ENCODE measurements at places on chromosomes 3 and 15.

- DNase-seq = no peak
Measured at GRCh38 chr15:62566248-62566647, 401.2 kb upstream of the C2CD4B start.

- DNase-seq = no peak
Measured at GRCh38 chr3:65639444-65639843, 399.3 kb downstream of the MAGI1 start.

GRCh38 chr3:194604837-194605236 lies 28.4 kb downstream of the TMEM44 start:
- no peak for DNase-seq

GRCh38 chr15:46815240-46815639 lies 902.1 kb upstream of the SEMA6D start:
- DNase-seq = no peak

GRCh38 chr3:138323971-138324370 lies 5.7 kb downstream of the NME9 start:
- no peak for DNase-seq

DNA sequence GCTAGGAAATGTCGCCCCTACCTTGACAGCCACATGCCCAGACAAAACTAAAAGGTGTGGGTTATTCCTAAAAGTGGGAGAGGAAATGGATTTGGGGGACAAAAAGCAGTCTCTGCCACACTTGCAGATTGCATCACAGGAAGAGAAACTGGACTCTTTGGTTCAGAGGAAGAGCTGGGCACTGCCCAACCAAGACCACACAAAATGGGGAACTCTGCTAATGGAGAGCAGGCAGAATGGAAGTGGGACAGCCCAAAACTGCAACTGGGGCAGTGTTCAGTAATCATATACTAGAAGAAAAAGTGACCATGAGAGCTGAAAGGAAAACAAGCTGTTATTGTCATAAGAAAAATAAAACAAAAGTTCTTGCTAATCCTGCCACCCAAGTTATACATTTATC lies 138.9 kb upstream of the FRMD4B start:
- no peak for DNase-seq

DNA sequence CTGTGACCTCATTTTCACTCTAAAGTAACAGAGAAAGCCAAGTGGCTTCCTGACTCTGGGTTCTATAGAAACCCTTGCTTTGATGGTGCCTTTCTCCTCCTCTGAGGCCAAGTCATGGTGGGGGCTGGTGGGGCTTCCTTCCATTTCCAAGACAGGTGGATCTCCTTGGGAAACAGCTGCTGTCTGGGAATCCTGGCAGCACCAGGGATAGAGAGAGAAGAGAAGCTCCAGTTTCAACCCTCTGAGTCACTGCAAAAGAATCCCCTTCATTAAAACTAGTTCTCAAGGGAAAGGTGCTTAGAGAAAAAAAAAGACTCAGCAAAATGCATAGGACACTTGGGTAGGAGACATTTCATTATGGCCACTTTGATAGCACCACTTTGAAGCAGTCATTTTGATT lies 614.4 kb downstream of the FHIT start:
- no peak for DNase-seq

DNA sequence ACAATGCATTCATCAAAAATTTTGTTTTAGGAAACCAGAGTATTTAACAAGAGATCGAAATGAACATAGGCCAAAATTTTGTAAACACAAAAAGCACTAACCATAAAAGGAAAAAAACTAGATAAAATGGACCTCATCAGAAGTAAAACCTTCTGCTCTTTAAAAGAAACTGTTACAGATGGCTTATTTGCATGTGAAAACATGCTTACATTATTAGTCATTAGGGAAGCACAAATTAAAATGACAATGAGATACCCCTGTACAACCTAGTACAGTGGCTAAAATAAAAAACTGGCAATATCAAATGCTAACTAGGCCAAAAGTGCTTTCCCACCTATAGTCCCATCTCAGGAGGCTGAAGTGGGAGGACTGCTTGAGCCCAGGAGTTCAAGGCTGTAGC lies 19.3 kb downstream of the UBR1 start:
- DNase-seq = no peak

DNA sequence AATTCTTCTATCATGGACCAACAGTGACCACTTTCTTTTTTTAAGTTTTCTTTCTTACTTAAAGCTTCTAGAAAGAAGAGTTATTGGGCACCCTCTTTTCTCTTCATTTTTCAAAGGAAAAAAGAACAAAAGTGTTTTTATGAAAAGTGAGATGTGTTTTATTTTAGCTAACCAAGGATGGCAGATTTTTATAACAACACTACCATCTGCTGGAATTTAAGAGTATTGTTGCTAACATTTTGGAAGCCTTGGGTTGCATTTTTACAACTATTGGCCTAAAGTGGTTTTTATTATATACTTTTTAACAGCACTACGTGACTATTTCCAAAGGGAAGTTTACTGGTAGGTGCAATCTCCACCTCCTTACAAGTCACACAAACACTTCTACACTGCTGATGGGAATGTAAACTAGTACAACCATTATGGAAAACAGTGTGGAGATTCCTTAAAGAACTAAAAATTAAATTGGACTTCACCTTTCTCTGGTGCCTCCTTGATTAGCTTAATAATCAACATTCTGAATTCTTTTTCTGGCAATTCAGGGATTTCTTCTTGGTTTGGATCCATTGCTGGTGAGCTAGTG lies 237.7 kb upstream of the AGTR1 start:
- DNase-seq = no peak

- peak; percentile 70 for DNase-seq
Measured at GRCh38 chr3:50192689-50193141, 1.3 kb downstream of the GNAT1 start.

DNA sequence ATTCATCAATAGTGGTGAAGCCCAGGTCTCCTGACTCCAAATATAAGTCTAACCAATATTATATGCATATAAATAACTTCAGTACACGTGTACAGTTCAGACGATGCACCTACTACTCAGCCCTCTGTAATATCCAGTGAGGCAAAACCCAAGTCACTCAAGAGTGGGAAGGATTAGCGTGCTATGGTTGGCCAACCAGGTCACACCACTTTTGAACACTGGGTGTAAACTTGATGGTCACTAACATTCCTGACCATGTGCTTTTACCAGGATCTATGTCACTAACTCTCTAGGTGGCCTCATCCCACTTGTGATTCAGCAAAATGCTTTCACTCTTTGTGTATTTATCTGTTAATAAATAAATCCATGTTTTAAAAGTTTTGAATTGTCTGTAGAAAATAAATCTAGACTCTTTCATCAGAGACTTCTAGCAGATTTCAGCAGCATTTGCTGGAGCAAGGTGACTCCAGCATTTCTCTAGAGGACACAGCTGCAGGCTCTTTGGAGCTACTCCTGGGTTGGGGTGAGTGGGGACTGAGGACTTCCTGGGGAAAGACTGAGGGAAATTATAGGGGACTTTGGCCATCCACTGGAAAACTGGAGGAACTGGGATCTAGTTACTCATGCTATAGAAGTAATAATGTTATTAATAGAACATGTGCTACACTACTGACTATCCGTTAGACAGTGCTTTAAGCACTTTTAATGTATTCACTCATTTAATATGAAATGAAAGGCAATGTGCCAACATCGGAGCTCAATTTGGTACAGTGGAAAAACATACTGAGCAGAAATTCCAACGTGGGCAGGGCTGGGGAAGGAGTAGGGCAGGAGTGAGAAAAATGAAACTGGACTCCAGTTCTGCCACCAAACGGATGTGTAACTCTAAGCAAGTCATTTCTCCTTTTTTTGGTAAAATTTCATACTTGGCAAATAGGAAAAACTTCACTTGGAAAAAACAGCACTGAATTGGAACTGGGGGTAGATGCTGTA lies 97.9 kb downstream of the RORA start:
- no peak for DNase-seq

DNA sequence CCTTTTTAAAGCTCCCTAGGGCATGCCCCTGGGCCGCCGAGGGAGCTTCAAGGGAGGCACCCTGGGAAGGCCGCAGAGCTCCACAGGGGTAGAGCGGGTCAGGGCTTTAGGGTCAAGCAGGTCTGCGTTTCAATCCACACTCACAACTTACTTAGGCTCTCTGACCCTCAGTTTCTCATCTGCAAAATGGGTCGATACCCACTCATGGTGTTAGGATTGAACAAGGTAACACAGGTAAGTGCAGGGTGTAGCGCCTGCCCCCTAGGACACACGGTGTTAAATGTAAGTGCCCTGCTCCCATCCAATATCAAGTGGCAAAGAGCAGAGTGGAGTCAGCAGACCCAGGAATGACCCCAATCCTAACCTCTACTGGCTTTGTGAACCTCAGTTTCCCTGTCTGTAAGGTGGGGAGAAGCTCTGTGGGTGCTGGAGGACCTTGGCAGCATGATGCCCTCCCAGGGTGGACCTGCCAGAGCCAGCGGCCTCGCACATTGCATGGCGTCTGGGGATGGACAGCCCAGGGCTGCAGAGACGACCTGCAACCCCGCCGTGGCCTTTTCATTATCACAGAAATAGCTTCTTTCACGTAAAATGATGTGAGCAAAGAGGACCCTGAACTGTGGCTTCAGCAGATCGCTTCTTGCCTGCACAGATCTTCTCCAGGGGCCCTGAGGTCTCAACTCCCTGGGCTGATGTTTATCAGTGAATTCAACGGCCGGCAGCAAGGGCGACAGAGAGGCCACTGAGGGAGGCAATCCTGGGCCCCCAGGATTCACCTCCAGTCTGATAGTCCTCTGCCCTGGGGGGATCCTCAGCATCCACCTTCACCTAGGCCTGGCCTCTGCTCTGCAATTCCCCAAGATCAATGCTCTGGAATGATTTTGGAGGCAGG lies 138.5 kb downstream of the CHSY1 start:
- DNase-seq = no peak

- DNase-seq = no peak
Measured at GRCh38 chr3:48408823-48409281, 21.0 kb downstream of the PLXNB1 start.

DNA sequence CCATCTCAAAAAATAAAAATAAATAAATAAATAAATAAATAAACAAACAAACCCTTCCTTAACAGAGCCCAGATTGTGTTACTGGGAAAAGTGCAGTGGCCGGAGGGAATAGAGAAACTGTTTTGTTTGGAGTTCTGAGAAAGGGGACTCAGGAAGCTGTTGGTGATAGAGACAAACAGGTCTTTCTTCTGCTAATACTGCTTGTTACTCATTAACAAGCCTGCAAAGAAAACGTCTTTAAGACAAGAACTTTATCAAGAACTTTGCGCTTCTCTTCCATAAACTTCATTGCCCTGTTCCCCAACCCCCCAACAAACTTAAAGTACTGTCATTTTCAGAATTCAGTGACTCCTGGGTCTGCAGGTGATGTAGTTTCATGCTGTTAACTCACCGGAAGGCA lies 68.8 kb upstream of the GSK3B start:
- no peak for DNase-seq

DNA sequence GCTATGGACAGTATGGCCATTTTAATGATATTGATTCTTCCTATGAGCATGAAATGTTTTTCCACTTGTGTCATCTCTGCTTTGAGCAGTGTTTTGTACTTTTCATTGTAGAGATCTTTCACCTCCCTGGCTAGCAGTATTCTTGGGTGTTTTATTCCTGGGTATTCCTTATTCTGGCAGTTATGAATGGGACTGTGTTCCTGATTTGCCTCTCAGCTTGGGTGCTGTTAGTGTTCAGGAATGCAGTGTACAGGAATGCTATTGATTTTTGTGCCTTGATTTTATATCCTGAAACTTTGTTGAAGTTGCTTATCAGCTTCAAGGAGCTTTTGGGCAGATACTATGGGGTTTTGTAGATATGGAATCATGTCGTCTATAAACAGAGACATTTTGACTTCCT lies 49.5 kb upstream of the CTXND1 start:
- DNase-seq = no peak

- no peak for DNase-seq
Measured at GRCh38 chr15:32966512-32966911, 228.0 kb downstream of the FMN1 start.

- DNase-seq = no peak
Measured at GRCh38 chr3:78048698-78049097, 1008.8 kb downstream of the ROBO2 start.

DNA sequence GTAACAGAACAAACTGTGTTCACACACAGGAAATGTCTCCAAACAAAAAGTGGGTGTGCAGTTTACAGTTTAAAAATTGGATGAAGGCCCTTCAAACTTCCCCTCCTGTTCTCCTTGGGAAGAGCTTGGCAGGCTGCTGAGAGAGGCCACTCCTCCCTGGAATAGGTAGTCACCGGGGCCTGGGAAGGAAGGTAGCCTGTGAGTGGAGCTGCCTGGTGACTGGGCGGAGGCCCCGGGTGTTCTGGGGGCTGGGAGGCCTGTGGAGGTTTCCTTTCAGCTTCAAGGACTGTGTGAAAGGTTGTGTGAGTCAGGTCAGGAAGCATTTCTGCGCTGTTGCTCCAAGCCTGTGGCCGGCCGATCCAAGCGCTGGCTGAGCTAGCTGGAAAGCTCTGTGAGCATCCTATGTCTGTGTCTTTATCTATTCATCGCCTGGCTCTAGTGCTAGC lies 14.1 kb downstream of the SLCO3A1 start:
- DNase-seq = no peak

DNA sequence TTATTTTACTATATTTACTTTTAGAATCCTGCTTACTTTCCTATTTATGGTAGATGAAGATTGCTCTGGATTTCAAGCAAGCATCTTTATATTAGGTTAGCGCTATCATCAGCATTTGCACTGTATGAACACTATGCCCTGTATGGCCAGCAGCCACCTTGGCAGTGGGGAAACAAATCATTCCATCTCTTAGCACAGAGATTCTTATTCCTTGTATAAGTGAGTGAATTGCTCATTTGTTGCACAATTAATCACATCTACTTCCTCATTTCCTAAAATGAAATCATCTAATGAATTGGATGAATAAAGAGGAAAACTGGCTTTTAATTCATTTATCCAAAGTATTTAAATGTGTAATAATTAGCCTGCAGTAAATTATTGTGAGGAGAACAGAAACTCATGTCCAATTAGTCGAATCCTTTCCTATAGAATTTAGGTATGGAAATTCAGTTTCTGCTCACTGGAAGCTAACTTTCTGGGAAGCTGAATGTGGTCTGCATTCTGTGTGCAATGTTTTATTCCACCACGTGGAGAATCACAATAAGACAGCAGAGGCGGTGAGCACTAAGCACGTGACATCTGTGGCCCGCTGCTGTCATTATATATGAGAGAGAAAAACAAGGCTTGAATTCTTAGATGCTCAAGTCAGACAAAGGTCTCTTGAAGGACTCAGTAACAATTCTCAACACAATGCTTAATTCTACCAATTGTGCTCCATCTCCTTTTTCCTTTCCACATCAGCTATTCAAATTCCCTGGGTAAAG lies 93.4 kb downstream of the PEX5L start:
- no peak for DNase-seq

- no peak for DNase-seq
Measured at GRCh38 chr3:126468028-126468891, 7.4 kb downstream of the ZXDC start.

- no peak for DNase-seq
Measured at GRCh38 chr15:98927022-98927421, 80.6 kb downstream of the PGPEP1L start.

Measured in right renal pelvis (tissue), 4 donors.